ENCODE measurements at places on chromosomes 4 and X.

DNA sequence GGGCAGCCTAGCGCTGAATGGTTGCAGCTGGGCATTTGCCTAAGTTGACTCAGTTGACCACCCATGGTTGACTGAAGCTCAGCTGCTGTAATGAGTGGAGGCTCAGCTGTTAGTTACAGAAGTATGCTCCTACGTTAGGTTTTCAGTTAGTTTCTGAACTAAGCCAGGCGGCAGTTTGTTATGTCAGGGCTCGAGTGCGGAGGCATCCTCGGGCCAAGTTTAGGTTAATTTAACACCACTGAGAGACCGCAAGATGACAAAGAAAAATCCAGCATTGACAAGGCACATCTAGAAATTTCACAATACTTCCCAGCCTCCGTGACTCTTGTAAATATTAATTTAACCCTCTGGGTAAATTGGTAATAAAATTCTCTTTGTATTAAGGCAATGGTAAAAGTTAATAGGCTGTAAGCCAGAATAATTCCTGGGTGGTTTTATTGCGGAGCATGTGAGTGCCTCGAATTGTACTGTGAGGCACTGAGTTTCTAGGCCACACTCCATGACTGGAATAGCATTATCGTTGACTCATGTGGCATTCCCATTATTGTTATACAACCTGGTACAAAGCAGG is 33.1 kb upstream of the CDKN2AIP start:
- DNase-seq = no peak

GRCh38 chr4:26459756-26460530 is 30.3 kb downstream of the CCKAR start:
- no peak for DNase-seq

- DNase-seq = no peak
Observed at GRCh38 chr4:128543696-128544095, 256.1 kb upstream of the PGRMC2 start.

GRCh38 chr4:153937289-153937688 is 148.4 kb upstream of the SFRP2 start:
- no peak for DNase-seq

- no peak for DNase-seq
Observed at GRCh38 chrX:36019125-36019524, 99.6 kb downstream of the CFAP47 start.

GRCh38 chr4:146577111-146577510 is 55.4 kb upstream of the SLC10A7 start:
- DNase-seq = no peak

DNA sequence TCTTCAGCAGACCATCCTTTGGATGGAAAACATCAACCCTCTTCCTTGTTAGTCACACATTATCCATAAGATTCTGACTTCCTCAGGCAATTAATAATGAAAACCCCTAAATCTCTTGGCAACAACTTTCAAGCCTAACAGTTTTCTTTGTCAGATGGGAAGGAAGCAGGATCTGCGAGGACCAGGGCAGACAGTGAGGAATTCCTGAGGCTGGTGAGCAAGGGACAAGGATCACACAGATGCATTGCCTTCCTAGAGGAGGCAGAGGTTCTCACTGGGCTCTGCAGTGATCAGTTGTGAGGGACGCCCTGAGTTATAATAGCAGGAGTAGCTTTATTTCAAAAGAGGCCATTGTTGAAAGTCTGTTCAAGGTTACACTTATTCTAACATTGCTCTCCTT is 195.4 kb downstream of the SLIT2 start:
- no peak for DNase-seq

DNA sequence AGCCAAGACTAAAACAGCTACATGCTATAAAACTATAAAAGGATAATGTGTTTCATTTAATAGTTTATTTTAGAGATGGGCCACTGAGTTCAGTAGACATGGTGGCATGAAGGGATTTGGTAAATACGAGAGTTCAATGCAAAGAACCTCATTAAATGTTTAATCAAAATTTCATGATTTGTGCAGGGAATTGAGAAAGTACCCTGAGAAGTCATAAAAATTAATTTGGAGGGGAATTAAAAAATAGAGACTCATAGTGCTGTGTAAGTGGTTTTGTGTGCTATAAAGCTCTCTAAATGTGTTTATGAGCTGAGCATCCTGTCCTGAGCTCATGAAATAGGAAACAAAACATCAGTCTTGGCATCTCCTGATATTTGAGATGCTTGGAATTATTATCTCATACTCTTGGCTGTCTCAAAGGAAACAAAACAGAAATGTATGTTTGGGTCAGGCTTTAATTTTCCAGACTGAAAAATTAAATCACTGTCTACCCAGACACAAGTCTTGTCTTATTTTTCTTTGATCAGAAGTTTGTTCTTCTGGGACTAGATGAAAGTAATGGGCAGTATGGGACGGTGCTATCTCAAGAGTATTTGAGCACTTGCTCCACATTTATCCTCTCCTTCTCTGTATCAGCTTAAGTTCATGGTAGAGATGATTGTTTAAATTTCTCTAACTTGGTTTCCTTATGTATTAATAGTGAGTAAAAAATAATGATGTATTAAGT is 38.0 kb upstream of the EMCN start:
- DNase-seq = no peak

GRCh38 chrX:154417157-154417556 is 5.8 kb downstream of the TAFAZZIN start:
- no peak for DNase-seq

DNA sequence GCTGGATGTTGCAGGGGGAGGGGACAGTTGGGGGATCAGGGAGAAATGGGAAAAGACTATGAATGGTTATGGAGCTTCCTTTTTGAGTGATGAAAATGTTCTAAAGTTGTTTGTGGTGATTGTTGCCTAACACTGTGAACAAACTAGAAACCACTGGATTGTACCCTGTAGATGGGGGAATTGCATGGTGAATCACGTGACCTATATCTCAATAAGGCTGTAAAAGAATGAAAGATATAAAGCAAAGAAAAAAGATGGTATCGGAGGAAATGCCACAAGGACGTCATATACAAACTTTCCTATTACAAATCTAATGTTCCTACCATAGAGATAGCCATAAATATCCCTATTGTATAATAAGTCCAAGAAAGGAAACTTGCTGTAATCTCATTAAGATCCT is 20.6 kb upstream of the CT55 start:
- DNase-seq = no peak

DNA sequence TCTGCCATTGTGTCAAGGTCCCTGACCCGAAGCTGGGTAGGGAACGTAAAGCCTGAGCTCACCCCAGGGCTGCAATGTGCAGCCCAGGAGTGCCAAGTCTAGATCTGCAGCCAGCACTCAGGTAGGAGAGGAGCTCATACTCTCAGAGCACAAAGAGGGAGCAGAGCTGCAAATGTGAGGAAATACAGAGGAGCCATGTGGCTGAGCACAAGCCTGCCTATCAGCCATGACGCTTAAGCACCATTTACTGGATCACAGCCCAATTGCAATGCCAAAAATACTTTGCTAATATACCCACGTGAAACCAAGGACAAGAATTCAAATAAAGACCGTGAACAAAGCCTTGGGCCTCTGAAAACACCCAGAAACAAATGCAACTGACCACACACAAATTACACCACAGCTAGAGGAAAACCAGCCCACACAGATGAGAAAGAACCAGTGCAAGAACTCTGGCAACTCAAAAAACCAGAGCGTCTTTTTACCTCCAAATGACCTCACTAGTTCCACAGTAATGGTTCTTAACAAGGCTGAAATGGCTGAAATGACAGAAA is 69.0 kb upstream of the HPF1 start:
- DNase-seq = no peak

DNA sequence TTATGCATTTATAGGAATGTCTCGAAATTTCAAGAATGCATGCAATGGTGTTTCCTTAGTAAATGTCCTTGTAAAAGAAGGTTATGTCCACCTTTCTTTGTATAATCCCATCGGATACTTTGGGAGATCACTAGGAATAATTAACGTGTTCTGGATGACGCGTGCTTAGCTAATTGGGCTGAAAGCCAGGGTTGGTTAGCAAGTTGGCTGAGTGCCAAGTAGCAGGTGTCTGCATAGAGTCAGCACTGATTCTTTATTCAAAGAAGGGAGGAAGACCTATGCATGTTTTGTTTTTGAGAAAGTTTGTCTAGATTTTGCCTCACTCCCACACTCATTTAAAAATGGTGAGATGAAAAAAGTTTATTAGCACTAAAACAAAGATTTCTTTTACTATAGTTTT is 144.6 kb downstream of the SOX3 start:
- no peak for DNase-seq

All from stimulated activated CD8-positive, alpha-beta memory T cell treated with anti-CD3 and anti-CD28 coated beads, Interleukin-4, amount 100 ng/mL, for 24 hours (primary cell).